Thyroid gland (tissue), 4 donors: ENCODE measurements at places on chromosomes 13 and 19. TPM values are rescaled to one million over a fixed set of nuclear protein-coding genes. Genes with fewer than 3 reads are reported as not detected.

The ZNF560 gene
- total RNA-seq = not detected

The C19orf85 gene
- total RNA-seq = not detected

The CADM4 gene
- total RNA-seq = 2.3 TPM

The DPF1 gene
- not detected for total RNA-seq

DNA sequence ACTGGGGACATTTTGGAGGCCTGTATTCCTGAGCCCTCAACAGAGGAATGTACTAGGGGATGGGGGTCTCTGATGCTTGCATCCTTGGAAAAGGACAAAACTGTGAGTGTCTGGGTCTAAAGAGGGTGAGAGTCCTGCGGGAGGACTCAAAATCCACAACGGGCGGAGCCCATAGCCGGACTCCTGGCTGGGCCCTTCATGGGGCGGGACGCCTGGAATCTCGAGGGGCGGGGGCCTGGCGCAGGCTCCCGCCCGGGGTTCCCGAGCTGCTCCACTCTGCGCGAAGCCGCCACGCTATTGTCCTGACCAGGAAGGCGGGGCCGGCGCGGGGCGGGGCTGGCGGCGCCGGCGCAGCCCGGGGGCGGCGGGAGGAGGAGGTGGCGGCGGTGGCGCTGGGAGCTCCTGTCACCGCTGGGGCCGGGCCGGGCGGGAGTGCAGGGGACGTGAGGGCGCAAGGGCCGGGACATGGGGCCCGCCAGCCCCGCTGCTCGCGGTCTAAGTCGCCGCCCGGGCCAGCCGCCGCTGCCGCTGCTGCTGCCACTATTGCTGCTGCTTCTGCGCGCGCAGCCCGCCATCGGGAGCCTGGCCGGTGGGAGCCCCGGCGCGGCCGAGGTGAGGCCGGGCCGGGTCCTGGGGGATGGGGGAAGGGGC, at the start of gene APLP1:
TSS of gene APLP1 (plus strand) at position 403 of the 651 bp plus-strand sequence. CDS start at position 466, 63 bp downstream.
- H3K4me3 ChIP-seq = no peak within 1 kb of the TSS
- no peaks in the 10 kb centered on the region for H3K27me3 ChIP-seq
- H3K4me1 ChIP-seq = peaks cover 15% of the 10 kb centered on the region
- DNase-seq = peak; percentile 71
- H3K36me3 ChIP-seq = no peaks in the 10 kb centered on the region

DNA sequence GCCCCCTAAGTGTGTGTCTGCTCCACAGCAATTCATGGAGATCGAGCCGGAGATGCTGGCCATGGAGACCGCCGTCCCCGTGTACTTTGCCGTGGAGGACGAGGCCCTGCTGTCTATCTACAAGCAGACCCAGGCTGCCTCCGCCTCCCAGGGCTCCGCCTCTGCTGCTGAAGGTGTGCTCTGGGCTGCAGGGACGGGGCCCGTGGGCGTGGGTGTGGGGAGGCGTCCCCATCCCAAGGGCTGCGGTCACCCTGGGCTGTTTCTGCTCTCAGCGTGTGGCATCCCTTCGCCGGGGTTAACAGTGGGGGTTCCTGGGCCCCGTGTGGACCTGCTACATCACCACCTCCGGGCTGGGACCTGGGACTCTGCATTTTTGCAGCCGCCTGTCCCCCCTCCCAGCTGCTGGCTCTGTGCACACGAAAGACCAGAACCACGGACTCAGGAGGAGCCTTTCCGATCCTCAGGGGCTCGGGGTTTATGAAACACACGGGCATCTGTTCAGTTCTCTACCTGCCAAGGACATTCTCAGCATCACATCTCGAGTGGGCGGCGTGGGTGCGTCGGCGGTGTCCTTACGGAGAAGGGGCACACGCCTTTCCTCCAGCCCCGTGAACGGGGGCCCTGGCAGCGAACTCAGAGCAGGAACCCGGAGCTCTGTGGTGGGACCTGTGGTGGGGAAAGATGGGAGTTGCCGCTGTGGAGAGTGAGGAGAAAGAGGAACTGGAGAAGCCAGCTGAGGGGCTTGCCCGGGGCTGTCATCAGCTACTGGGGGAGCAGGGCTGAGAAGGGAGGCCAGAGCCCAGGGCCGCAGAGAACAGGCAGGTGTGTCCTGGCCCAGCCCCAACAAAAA, 7.8 kb downstream of the NCLN start:
- no peak for DNase-seq
- no peaks in the 10 kb centered on the region for H3K36me3 ChIP-seq
- no peaks in the 10 kb centered on the region for H3K4me1 ChIP-seq
- H3K27me3 ChIP-seq = no peaks in the 10 kb centered on the region

DNA sequence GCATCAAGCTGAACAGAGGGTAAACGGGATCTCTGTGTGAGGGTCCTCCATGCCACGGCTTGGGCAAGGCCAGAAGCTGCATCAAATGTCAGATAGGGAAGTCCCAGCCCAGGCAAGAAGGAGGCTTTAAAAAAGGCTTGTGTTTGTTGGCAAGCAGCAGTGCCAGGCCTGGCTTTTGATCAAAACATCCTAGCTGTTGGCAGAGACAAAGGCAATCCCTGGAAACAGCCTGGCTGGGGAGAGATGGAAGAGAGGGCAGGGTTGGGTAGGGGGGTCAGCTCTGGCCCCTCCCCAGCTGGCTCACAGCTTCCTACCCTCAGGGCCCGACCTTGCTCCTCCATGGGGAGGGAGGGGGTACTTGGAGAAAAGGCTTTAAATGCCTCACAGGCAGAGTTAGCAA, 61.8 kb upstream of the KCTD15 start:
- H3K4me1 ChIP-seq = no peaks in the 10 kb centered on the region
- no peaks in the 10 kb centered on the region for H3K36me3 ChIP-seq
- H3K27me3 ChIP-seq = no peaks in the 10 kb centered on the region
- no peak overlapping the region for H3K27ac ChIP-seq
- DNase-seq = peak; percentile 25
- H3K4me3 ChIP-seq = no peak overlapping the region

DNA sequence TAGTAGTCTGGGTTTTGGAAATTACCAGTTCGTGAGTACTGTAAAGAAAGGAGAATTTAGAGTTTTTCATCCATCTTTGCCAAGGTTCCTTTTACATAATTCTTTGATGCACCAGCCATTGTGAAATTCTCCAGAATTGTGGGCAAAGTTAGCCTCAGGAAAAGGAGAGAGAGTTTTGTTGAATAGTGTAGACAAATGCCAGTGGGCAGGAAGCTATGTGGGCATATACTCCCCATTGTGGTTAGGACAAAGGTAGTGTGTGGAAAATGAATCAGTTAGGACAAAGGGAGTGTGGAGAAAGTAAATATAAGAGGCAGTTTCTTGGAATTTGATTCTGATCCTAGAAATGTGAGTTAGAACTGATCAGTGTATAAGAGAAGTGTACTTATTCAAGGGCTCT, 67.9 kb downstream of the PCCA start:
- no peaks in the 10 kb centered on the region for H3K27me3 ChIP-seq
- H3K36me3 ChIP-seq = no peaks in the 10 kb centered on the region
- H3K4me3 ChIP-seq = no peak overlapping the region
- H3K4me1 ChIP-seq = no peaks in the 10 kb centered on the region
